Ovary (tissue), 10 donors: ENCODE measurements at places on chromosomes 16 and 17. TPM values are rescaled to one million over a fixed set of nuclear protein-coding genes. Genes with fewer than 3 reads are reported as not detected.

The TRPV3 gene
- total RNA-seq = 0.12 TPM

The KRTAP16-1 gene
- not detected for total RNA-seq

The DCXR gene
- total RNA-seq = 111 TPM

The PRSS33 gene
- not detected for total RNA-seq

The PIPOX gene
- 4.4 TPM for total RNA-seq

The OR1F1 gene
- total RNA-seq = not detected

The KRTAP1-4 gene
- not detected for total RNA-seq

The POLR3K gene
- total RNA-seq = 9.9 TPM

The NPIPB2 gene
- 4.7 TPM for total RNA-seq

The ATP1B2 gene
- total RNA-seq = 47.6 TPM

The NUPR1 gene
- 141 TPM for total RNA-seq

The RECQL5 gene
- 13.8 TPM for total RNA-seq

The CRISPLD2 gene
- total RNA-seq = 180 TPM

The EFNB3 gene
- total RNA-seq = 3.8 TPM

The OTOP2 gene
- total RNA-seq = not detected

The EDC4 gene
- total RNA-seq = 65.3 TPM

The INO80E gene
- total RNA-seq = 55.5 TPM

The FNDC8 gene
- total RNA-seq = not detected

The KRT28 gene
- total RNA-seq = not detected

The MT1G gene
- total RNA-seq = not detected

The SMIM5 gene
- 0.51 TPM for total RNA-seq

The NHLRC4 gene
- 3.4 TPM for total RNA-seq

The ACSM2B gene
- not detected for total RNA-seq

The NKIRAS2 gene
- 24.7 TPM for total RNA-seq

The ZSWIM7 gene
- total RNA-seq = 23.3 TPM

The ARL5C gene
- not detected for total RNA-seq

The TBC1D3K gene
- not detected for total RNA-seq

The TXNDC11 gene
- 32.3 TPM for total RNA-seq

The KRTAP9-4 gene
- total RNA-seq = not detected

The CHST5 gene
- total RNA-seq = 0.63 TPM

The NTN1 gene
- total RNA-seq = 0.28 TPM

The KRTAP2-1 gene
- not detected for total RNA-seq

The PRSS27 gene
- 0.92 TPM for total RNA-seq

The TLCD3B gene
- not detected for total RNA-seq

The KRT20 gene
- total RNA-seq = 0.27 TPM

The CEMP1 gene
- not detected for total RNA-seq

The TCF25 gene
- 132 TPM for total RNA-seq

The SOCS3 gene
- 68.4 TPM for total RNA-seq

The MINK1 gene
- 41.5 TPM for total RNA-seq

The ALOX12 gene
- 0.62 TPM for total RNA-seq

The OGFOD3 gene
- 30.4 TPM for total RNA-seq

The KRTAP1-5 gene
- total RNA-seq = not detected

The UTS2R gene
- not detected for total RNA-seq

The SULT1A4 gene
- 4.5 TPM for total RNA-seq

The GLTPD2 gene
- not detected for total RNA-seq
